ENCODE measurements at places on chromosomes 2 and 18.

GRCh38 chr2:120257522-120257921 lies 4.9 kb downstream of the RALB start:
- no peak for DNase-seq

DNA sequence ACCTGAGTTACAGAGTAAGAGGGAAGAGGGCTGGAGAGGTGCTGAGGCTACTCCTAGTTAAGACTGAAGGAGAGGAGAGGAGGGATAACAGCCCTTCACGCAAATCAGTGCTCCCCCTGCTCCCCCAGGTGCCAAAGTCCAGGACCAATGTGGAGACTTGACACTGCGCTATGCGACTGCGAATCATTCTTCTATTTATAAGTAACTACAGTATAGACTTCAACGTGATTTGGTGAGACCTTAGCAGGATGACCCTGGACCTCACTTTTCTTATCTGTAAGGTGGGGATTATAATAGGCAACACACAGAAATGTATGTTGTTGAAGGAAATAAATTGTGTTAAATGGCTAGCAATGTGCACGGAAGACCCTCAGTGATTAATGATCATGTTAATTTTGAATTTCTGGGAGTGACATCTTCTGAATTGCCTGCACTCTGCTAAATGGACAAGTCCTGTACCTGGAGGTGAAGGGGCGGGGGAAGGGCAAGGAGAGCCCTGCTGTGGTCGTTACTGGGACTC lies 11.0 kb downstream of the EN1 start:
- DNase-seq: no peak

- no peak for DNase-seq
Observed at GRCh38 chr2:127632592-127633489, 13.1 kb upstream of the GPR17 start.

DNA sequence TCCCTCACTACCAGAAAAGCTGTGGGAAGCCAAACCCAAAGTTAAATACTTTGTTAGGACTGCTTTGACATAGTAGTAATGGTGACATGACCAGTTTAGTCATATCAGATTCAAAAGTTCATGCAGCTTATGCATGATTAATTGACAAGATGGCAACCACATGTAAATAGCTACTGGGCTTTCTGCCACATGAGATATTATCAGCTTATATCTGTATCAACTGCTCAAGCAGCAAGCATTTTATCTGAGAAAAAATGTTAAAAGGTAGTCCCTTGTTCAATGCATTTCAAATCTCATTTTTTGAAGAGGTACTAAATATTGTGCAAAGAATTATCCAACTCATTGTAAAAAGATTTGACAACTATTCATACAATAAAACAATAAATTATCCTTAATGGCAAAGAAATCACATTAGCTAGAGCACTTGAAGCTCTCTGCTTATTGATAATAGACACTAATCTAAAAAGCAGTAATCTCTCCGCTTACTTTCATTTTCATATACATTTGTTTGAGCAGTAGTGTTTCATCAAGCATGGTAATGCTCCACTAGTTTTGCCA lies 993.6 kb upstream of the NXPH2 start:
- DNase-seq: no peak

- DNase-seq: peak; percentile 61
Observed at GRCh38 chr2:153872311-153873051, 759 bp downstream of the GALNT13 start.

Data from NCI-H748 treated with DMSO at 0.1 percent for 48 hours (cell line).